Cortex of kidney (tissue), 1 donor: ENCODE measurements at places on chromosomes 4 and X.

- no peak for DNase-seq
Observed at GRCh38 chr4:4651811-4652755, 110.2 kb upstream of the STX18 start.

DNA sequence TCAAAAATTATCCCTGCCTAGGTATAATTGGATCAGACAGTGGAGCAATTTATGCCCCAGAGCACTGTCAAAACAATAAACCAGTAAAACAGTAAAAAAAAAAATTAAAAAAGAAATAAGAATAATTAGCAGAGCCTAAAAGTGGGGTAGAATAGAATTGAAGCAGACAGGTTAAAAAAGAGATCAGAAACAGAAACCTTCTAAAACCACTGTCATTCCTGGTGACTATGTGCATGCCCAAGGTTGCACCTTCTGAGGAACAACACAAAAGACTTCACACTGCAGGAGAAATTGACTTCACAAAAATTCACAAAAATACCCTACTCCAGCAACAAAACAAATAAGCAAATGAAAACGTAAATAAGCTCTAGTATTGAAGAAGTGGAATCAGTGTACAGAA is 168.6 kb downstream of the SPANXA1 start:
- no peak for DNase-seq

DNA sequence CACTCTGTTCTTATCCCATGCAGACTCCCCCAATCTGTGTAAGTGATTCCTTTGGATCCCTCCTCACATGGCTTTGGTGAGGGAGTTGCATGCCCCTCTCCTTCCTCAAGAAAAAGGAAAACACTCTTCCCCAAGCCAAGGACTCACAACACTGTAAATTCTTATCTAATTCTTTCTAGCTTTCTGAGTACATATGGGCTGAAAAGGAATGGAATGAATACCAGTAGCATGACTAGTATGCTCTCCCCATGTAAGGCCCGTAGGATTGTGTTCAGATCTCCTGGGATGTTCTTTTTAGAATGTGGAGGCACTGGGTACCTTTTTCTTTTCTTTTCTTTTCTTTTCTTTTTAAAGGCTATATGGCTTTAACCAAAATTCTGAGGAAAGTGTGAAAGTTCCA is 17.0 kb upstream of the MAGED1 start:
- no peak for DNase-seq

GRCh38 chr4:84878090-84878489 is 88.4 kb downstream of the WDFY3 start:
- DNase-seq: no peak

DNA sequence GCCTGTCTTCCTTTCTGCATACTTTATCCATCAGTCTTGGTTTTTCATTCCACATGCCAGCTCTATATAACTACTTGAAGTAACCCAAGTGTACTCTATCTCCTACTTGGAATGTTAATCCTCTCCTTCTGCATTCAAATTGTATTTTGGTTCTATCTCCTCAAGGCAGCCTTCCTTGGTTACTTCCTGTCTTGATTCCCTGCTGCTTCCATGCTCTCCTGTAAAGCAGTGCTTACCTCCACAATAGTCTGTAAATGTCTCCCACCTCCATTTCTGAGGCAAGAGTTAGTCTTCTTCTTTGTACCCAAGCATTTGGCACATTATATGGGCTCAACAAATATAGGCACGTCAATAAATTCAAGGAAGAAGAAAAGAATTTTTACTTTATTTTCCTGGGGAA is 298.4 kb downstream of the ARHGAP24 start:
- DNase-seq: no peak

DNA sequence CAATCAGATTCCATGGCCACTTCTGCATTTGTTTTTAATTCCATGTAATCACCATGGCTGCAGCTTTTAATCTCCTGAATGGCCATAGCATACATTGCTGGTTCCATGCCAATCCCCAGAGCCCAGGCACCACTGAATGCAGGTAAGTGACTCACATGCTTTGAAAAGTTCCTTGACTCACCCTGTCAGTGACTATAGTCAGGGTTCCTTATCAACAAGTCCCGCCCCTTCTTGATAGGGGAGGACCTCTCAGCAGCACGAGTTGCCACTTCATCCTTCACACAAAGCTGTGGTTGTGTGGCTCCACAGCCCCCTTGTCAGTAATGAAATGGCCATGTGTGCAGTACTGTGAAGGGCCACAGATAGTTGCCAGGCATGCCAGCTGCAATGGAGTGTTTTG is 516.6 kb downstream of the PPARGC1A start:
- DNase-seq: no peak

DNA sequence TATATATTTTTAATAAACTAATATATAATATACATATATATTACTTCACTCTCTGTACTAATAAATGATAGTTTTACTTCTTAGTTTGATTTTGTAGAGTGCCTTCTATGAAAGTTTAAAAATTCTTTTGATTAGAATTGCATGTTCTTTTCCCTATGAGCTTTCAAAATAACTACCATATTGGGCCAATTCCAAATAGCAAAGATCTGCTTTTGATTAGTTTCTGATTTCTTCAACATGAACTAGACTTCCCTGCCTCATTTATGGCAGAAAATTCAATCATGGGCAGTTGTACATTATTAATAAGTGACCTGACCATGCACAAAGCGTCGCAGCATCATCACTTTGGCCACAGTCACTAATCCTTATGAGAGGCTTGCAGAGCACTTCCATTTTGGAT is 48.9 kb upstream of the TEX13A start:
- DNase-seq: no peak

GRCh38 chr4:54730581-54730980 is 72.8 kb downstream of the KIT start:
- no peak for DNase-seq

- DNase-seq: no peak
Observed at GRCh38 chr4:99389606-99390005, 37.1 kb upstream of the ADH1C start.

GRCh38 chrX:24553011-24553410 is 87.9 kb downstream of the PDK3 start:
- no peak for DNase-seq

DNA sequence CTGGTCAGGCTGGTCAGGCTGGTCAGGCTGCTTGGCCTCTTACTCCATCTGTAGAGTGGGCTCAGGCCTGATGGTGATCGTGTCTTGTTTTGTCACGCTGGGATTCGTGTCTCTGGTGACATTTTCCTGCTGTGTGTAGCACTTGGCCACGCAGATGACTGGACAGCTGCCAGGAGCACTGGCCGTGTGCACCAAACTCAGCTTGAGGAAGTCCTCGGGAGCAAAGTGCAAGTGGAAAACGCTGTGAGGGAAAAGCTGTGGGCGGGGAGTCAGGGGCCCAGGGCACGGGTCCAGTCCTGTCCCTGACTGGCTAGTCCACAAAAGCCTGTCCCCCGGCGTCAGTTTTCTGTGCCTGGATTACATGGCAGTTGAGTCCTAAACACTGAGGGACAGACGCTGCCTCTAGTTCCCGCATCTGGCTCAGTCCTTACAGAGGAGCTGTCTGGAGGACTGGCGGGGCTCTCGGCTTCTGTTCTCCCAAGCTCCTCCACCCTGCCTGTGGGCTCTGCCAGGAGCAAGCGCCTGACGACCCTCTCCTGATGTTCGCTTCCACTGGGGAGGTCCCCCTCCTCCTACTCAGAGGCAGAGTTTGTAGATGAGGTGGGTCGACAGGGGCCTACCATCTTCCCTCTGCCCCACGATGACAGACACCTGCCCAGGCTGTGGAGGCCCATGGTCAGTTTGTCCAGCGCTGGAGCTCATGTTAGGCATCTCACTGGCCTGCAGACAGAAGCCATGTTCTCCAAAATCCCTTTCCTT is 35.9 kb upstream of the GRPEL1 start:
- DNase-seq: no peak

DNA sequence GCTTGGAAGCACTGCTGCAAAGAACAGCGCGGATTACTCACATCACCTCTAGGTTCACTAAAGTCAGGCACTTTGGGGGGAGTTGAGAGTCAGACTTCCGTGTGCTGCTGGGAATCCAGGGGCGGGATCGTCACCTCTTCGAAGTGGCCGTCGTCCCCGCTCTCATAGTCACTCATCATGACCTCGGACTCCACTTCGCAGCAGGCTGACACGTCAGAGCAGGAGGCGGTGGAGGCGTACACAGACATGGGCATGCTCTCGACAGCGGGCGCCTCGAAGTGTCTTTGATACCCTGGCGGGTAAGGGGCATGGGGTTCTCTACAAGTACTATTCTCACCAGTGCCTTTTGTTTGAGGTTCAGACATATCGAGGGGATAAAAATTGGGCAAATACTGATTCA is 33.1 kb upstream of the MTNR1A start:
- DNase-seq: no peak

DNA sequence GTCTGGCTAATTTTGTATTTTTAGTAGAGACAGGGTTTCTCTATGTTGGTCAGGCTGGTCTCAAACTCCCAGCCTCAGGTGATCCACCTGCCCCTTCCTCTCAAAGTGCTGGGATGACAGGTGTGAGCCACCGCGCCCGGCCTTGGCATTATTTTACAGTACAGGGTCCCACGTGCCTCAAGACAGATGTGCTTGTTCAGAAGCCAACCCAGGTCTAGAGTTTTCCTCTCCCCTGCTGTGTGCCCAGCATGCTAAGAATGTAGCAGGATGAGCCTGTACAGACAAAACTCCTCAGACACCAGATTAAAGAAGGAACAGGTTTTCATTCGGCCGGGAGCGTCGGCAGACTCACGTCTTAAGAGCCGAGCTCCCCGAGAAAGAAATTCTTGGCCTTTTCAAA is 42.2 kb downstream of the CRLF2 start:
- no peak for DNase-seq

- DNase-seq: no peak
Observed at GRCh38 chr4:102474736-102475504, 26.2 kb upstream of the NFKB1 start.

DNA sequence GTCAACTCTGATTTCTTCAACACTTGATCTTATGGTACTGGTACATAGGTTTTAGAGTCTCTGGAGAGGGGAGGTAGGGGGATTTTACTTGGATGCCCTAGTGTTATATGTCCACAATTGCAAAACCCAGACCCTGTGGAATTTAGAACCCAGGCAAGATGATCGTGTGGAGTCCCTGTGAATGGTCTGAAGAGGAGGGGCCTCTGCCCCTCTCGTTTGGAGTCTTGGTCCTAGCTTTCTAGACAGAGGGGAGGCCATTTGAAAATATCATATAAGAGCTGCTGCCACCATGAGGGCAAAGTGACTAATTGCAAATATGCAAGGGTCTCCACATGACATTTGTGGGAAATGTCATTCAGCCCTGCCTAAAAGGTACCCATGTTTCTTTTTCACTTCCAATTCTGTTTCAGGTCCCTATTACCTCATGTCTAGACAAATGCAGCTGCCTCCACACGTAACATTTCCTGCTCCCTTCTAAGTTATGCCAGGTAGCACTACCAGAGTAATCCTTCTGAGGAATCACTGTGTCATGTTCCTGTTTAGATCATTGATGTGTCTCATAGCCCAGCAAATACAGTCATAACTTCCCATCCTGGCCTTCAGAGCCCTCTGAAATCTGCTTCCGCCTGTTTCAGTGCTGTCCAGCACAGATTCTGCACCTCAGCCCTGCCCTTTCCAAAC is 126.8 kb downstream of the KLHL8 start:
- no peak for DNase-seq

DNA sequence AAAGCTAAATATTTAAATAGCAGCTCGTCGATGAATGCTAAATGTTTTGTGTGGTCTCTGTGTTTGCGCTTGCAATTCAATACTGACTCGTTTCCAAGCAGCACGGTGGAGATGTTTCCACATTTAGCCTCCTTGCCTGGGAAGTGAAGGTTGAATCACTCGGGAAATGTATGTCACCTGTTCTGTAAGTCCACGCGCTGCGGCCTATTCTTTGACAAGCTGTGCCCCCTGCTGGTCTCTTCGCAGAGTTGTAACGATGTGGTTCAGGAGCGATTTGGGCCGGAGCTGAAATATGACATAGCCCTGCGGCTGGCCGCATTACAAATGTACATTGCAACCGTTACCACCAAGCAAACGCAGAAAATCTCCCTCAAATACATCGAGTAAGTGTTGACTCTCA is 89.6 kb upstream of the PRPS2 start:
- no peak for DNase-seq

GRCh38 chrX:153908219-153908860 is 3.9 kb downstream of the AVPR2 start:
- DNase-seq: no peak

- DNase-seq: no peak
Observed at GRCh38 chr4:140249351-140249750, 95.4 kb upstream of the MAML3 start.

GRCh38 chrX:69307756-69308155 is 142.5 kb upstream of the PJA1 start:
- no peak for DNase-seq

GRCh38 chr4:158519226-158519625 is 2.5 kb upstream of the RXFP1 start:
- no peak for DNase-seq

DNA sequence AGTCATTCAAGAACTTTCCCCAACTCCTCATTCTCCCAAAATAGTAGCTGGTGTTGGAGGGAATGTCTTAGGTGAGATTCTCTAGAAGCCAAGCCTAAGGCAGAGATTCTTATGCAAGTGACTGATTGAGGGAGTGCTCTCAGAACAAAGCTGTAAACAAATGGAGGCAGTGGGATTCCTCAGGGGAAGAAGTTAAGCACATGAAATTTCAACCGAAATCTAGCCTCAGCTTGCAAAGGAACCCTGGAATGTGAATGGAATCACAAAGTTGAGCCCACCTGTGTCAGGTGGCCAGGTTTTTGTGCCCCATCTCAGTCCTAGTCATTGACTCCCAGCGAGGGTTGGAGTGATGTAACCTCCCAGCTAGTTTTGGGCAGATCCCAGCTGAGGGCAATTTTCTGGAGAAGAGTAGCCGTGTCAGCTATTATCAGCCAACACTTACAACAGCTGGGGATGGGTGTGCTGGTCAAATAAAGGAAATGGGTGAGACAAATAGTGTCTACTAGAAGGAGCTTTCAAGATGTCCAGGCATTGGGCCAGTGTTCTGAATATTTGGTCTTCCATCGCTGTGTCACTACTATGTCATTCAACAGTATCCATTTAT is 29.7 kb upstream of the FGF2 start:
- no peak for DNase-seq

GRCh38 chrX:101407167-101407747 is 468 bp downstream of the GLA start:
- no peak for DNase-seq

DNA sequence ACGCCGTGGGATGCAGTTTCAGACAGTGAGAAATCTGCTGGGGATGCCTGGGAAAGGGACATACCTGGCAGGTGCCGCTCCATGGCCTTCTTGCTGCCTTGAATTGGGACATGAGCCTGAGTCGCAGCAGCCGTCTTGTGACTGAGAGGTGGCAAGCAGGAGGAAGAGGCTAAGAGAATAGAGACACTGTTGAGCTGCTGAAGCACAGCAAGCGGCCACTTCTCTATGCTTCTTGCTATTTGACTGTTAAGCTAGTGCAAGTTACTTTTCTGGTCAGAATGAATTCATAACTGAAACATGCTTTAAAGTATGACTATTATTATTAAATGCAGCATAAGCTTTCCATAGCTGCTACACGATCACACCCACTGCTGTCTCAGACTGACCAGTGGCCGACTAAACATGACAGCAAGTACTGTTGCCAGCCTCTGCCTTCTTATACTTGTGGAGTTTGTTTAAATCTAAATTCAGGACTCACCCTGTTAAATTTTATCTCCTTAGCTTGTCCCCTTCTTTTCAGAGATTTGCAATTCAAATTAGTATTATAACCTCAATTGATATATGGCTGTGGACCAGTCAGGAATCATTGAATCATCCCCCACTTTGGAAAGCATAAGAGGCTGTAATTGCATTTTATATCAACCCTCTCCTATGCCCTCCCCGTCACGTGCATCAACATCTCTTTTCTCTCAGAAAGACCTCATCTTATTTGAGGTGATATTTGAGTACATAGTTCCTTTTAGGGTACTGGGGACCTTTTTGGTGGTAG is 24.8 kb upstream of the ACSL1 start:
- no peak for DNase-seq

- no peak for DNase-seq
Observed at GRCh38 chr4:53840643-53841042, 223.8 kb downstream of the CHIC2 start.
